Naive thymus-derived CD8-positive, alpha-beta T cell (primary cell): ENCODE measurements at places on chromosomes 13 and 19.

- H3K36me3 ChIP-seq = no peaks in the 10 kb centered on the region
- H3K4me1 ChIP-seq = no peaks in the 10 kb centered on the region
- H3K27ac ChIP-seq = no peak overlapping the region
- H3K4me3 ChIP-seq = no peak overlapping the region
These were observed 42.6 kb upstream of the STK24 start for GRCh38 chr13:98619556-98619955.

DNA sequence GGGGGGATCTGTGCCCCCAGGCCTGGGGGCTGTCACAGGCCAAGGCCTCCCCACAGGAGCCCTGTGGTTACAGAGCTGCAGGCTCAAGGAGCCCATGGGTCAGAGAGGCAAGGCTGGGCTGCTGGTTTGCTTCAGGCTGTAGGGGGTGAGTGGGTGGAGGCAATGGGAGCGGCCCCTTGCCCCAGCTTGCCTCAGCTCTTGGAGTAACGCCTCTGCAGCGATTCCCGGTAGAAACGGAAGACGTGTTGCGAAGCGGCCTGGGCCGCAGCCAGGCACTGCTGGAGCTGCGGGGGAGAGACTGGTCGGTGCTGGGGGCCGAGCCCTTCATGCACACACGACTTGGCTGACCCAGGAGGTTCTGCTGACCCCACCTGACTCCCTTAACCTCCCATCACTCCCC lies 10.1 kb downstream of the TMEM91 start:
- H3K36me3 ChIP-seq = peaks cover 4% of the 10 kb centered on the region
- no peak overlapping the region for H3K27ac ChIP-seq
- DNase-seq = no peak
- H3K27me3 ChIP-seq = no peaks in the 10 kb centered on the region

- no peak for DNase-seq
- no peak overlapping the region for H3K27ac ChIP-seq
- no peaks in the 10 kb centered on the region for H3K4me1 ChIP-seq
- no peaks in the 10 kb centered on the region for H3K27me3 ChIP-seq
- no peaks in the 10 kb centered on the region for H3K36me3 ChIP-seq
These were observed 258.9 kb downstream of the PCDH20 start for GRCh38 chr13:61156753-61157152.

- no peaks in the 10 kb centered on the region for H3K27me3 ChIP-seq
- peaks cover 7% of the 10 kb centered on the region for H3K4me1 ChIP-seq
- no peak overlapping the region for H3K4me3 ChIP-seq
- no peak for DNase-seq
These were observed 46.8 kb downstream of the COG3 start for GRCh38 chr13:45511310-45512097.

GRCh38 chr13:51721496-51721895 lies 82.5 kb downstream of the DHRS12 start:
- H3K27ac ChIP-seq = no peak overlapping the region
- no peak overlapping the region for H3K4me3 ChIP-seq
- peaks cover 4% of the 10 kb centered on the region for H3K36me3 ChIP-seq
- no peak for DNase-seq
- H3K27me3 ChIP-seq = peaks cover 1% of the 10 kb centered on the region

- H3K4me1 ChIP-seq = peaks cover 12% of the 10 kb centered on the region
- H3K36me3 ChIP-seq = no peaks in the 10 kb centered on the region
- no peak overlapping the region for H3K4me3 ChIP-seq
- peaks cover 20% of the 10 kb centered on the region for H3K27me3 ChIP-seq
- H3K27ac ChIP-seq = no peak overlapping the region
These were observed 16.5 kb downstream of the IQCN start for GRCh38 chr19:18257503-18258470.

- H3K27ac ChIP-seq = no peak overlapping the region
- H3K4me3 ChIP-seq = no peak overlapping the region
- H3K36me3 ChIP-seq = no peaks in the 10 kb centered on the region
These were observed 25.6 kb upstream of the RNF17 start for GRCh38 chr13:24738366-24738847.
